ENCODE measurements at places on chromosomes 4 and X. TPM values are rescaled to one million over a fixed set of nuclear protein-coding genes. Genes with fewer than 3 reads are reported as not detected.

The GLOD5 gene
- total RNA-seq, result not detected

The AMBN gene
- total RNA-seq, result not detected

The CSAG2 gene
- 0.28 TPM for total RNA-seq

The KLHL2 gene
- total RNA-seq, result 9.6 TPM

The PPP2R3B gene
- total RNA-seq, result 63.1 TPM

The ZC4H2 gene
- total RNA-seq, result 23.6 TPM

The PROM1 gene
- total RNA-seq, result 53.4 TPM

The IL9R gene
- total RNA-seq, result 0.17 TPM

The PF4V1 gene
- not detected for total RNA-seq

The CT45A3 gene
- total RNA-seq, result not detected

The PABPC1L2B gene
- 0.11 TPM for total RNA-seq

The PCYT1B gene
- 22.9 TPM for total RNA-seq
